ENCODE measurements at places on chromosomes 2 and 18.

DNA sequence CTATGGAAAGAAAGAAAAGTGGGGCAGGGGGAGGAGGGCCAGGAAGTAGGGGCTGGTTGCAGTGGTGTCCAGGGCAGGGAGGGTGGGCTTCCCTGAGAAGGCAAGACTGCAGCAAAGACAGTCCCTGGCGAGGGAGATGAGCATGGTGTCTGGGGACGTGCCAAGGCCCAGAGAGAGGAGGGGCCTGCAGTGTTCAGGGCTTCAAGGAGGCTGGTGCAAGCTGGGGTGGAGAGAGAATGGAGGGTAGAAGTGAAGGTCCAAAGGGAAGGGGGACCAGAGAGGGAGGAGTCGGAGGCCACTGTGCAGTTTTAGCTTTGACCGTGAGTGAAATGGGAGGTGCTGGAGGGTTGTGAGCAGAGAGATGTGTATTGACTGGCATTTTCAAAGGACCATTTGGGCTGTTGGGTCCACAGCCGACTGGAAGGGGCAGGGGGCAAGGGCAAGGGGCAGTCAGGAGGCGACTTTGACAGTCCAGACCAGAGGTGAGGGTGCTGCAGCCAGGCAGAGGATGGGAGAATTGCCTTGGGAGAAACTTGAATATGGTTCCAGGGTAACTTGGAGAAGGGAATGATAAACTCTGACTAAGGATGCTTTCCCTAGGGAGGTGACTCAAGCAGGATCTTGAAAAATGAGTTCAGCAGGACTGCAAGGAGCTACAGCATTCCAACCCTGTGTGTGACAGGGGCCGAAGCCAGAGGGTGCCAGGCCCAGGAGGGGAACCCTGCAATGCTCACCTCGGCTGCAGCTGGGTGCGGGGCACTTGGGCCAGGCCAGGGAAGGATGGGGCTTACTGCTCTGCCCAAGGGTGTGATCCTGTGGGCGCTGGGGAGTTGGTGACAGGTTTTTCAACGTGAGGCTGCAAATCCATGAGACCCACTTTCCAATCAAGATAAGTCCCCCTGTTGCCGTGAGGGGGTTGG lies 177.1 kb upstream of the HAAO start:
- DNase-seq: no peak

DNA sequence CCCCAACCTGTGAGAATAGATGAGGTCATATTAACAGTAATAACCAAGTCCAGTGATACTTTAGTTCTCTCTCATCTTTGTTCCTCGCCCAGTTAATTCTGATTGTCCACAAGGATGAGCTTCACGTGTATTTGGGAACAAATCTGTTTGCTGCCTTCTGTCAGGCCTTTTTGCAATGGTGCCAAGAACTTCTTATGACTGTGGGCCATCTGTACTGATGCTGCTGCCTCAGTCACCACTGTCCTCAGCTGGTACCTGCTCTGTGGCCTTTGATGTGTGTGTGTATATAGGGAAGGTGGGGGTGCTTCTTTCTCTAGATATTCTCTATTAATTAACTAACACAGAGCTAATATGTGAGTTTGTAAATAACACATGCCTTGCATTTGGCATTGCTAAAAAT lies 392.9 kb downstream of the TGIF1 start:
- no peak for DNase-seq

DNA sequence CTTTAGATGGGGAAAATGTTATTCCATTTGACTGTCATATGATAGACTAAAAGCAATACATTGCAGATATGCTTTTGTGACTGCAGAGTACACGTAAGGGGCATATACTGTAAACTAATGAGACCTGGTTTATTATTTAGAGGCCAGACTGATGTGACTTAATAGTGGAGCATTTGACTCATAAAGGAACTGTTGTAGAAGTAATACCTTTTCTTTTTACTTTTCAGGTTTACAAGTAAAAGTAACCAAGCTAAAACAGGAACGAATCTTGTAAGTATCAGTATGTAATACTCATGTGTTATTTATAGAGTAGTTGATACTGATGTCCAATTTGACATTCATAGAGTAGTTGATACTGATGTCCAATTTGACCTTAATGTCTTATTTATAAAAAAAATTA lies 13.1 kb downstream of the RBBP8 start:
- DNase-seq: no peak

- peak; percentile 20 for DNase-seq
Observed at GRCh38 chr2:121479882-121480522, 50.7 kb upstream of the RNU4ATAC start.

Measured in LoVo (cell line).